ENCODE measurements at places on chromosomes 4 and X. TPM values are rescaled to one million over a fixed set of nuclear protein-coding genes. Genes with fewer than 3 reads are reported as not detected.

DNA sequence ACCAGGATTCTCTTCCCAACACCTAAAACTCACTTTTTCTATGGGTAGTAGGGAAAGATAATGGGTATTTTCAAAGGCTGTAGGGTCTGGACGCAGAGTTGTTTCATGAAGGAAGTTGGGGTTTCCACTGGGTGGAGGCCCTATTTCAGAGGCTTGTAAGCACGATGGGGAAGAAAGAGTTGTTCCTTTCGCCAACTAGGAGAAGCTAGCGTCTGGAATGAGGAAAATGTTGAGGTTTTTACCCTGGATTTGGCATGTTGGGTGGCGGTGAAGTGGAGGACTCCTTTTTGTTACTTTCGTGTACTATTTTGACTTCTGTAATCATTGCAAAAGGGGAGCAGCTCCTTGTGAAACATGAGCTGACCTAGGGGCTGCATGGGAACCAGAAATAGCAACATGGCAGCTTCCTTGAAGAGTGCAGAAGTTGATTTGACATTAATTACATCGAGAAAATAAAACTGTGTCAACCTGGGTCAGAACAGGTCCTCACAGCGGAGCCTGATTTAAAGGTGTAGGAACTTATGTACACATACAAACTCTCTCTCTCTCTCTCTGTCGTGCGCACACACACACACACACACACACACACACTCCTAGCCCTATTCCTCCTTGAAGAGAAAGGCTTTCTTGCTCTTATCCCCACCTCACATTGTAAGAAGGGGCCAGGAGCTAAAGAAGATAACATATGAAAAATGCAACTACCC is 19.1 kb downstream of the VSIG4 start:
- H3K4me1 ChIP-seq, result peaks cover 1% of the 10 kb centered on the region
- H3K4me3 ChIP-seq, result no peak overlapping the region
- DNase-seq, result no peak

- H3K27ac ChIP-seq, result no peak overlapping the region
- H3K36me3 ChIP-seq, result peaks cover 4% of the 10 kb centered on the region
- no peak overlapping the region for H3K4me3 ChIP-seq
- no peak for DNase-seq
Observed at GRCh38 chr4:67035501-67035900, 509.8 kb downstream of the CENPC start.

GRCh38 chr4:27702730-27703431 is 842.2 kb downstream of the STIM2 start:
- no peak overlapping the region for H3K27ac ChIP-seq
- H3K4me3 ChIP-seq, result no peak overlapping the region
- no peaks in the 10 kb centered on the region for H3K27me3 ChIP-seq
- H3K4me1 ChIP-seq, result no peaks in the 10 kb centered on the region
- no peaks in the 10 kb centered on the region for H3K36me3 ChIP-seq

DNA sequence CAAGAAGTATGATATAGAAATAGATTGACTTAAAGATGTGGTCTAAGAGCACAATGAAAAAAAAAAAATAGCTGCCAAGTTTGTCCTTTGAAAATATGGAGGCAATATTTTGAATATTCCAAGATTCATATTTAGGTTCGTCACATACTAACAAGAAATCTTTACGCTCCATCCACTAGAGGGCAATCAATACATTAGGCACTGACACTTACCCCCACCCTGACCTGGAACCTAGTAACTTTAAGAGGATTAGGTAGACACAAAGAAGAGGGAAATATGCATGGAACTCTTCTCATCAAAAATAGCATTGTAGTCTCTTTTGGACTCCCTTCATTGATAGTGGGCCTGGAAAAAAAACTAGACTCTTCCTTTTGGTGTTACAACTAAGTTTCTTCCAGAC is 1108.1 kb downstream of the PCDH19 start:
- H3K27me3 ChIP-seq, result no peaks in the 10 kb centered on the region
- no peak overlapping the region for H3K4me3 ChIP-seq
- no peak overlapping the region for H3K27ac ChIP-seq
- H3K36me3 ChIP-seq, result no peaks in the 10 kb centered on the region

- H3K4me3 ChIP-seq, result no peak overlapping the region
- H3K27ac ChIP-seq, result no peak overlapping the region
- H3K4me1 ChIP-seq, result no peaks in the 10 kb centered on the region
- H3K36me3 ChIP-seq, result peaks cover 7% of the 10 kb centered on the region
Observed at GRCh38 chr4:89368861-89369260, 61.3 kb upstream of the GPRIN3 start.

The NUP62CL gene
- 1.6 TPM for total RNA-seq

Data from glutamatergic neuron (in vitro differentiated cells).